ENCODE measurements at places on chromosomes 2 and 18.

DNA sequence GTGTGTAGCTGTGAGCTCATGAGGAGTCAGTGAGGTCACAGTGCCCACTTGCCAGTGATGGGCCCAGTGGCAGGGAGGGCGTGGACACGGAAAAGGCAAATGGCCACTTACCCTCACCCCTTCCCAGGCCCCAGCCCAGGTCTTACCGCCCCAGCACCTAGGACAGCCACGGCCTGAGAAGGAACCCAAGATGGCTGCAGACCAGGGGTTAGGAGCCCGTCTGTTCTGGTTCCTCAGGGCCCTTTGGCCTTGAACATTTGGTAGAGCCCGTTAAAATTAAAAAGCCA lies 74.1 kb downstream of the EMX1 start:
- no peak for DNase-seq

GRCh38 chr2:7927691-7928090 lies 754.2 kb upstream of the ID2 start:
- no peak for DNase-seq

DNA sequence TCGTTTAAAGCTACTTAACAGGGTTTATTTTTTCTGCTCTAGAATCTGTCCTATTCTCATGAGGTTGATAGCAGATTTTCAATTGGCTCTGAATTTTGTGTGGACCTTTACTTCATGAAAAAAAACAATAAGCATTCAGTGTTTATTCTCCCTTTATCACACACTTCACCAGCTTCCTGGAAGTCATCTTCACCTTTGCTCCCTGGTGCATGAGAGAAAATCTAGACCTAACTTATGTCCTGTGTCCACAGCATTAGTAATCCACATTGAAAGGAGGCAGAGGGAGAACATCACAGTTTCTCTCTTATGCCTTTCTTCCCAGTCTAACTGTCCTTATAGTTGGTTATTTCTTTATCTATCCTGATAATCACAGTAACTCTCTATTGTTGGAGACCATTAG lies 316.1 kb downstream of the PTH2R start:
- DNase-seq: no peak

DNA sequence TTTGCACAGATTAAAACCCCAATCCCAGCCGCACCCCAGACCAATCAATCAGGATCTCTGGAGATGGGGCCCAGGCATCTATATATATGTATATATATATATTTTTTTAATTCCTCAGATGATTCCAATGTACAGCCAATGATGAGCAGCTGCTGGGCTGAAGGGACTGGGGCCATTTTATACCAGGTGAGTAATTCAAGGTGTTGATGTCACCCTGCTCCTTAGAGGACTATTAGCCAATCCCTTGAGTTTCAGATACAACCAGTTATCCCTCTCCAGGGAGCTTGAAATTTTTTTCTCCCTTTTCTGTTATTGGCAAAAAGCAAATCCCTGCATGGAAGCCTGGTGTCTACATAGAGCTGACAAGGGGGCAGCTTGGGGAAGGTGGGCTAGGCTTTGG lies 59.8 kb downstream of the MCFD2 start:
- DNase-seq: no peak

- DNase-seq: no peak
These were observed 7.1 kb upstream of the ZFP36L2 start for GRCh38 chr2:43233218-43234212.

DNA sequence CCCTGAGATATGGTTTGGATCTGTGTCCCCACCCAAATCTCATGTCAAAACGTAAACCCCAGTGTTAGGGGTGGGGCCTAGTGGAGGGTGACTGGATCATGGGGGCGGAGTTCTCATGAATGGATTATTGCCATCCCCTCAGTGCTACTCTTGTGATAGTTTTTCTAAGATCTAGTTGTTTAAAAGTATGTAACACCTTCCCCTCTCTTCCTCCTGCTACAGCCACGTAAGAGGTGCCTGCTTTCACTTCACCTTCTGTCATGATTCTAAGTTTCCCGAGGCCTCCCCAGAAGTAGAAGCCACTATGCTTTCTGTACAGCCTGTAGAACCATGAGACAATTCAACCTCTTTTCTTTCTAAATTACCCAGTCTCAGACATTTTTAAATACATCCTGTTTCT lies 16.9 kb downstream of the PUM2 start:
- DNase-seq: no peak

- DNase-seq: no peak
These were observed 1.0 kb downstream of the SPHKAP start for GRCh38 chr2:228180181-228181097.

GRCh38 chr2:191615596-191615995 lies 62.3 kb upstream of the NABP1 start:
- no peak for DNase-seq

DNA sequence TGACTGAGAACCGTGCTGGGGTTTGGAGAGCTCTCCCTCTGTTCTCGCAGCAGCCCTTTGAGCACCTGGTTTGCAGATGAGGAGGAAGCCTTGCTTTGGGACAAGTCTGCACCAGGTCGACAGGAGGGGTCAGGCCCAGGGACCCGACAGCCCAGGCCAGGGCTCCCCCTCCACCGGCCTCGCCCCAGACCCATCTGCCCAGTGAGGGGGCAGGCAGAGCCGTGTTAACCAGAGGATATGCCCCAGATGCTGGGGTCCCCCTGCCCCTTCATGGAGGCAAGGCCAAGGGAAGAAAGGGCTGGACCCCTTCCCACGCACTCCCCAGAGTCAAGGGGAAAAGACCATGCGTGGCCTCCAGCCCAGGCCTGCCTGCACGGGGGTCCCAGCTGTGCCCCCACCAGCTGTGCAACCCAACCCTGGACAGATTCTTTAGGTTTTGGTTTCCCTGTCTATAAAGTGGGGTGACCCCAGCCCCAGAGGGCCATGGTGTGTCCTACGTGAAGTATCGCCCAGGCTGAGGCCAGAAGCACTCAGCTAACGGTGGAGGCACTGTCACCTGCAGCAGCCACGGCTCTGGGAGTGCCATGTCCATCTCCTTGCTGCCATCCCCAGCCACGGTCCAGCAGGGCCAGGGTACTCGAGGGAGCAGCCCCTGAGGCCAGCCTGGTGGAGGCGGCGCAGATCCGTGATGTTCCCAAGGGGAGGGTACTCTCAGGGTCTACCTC lies 4.8 kb upstream of the SNED1 start:
- DNase-seq: no peak

DNA sequence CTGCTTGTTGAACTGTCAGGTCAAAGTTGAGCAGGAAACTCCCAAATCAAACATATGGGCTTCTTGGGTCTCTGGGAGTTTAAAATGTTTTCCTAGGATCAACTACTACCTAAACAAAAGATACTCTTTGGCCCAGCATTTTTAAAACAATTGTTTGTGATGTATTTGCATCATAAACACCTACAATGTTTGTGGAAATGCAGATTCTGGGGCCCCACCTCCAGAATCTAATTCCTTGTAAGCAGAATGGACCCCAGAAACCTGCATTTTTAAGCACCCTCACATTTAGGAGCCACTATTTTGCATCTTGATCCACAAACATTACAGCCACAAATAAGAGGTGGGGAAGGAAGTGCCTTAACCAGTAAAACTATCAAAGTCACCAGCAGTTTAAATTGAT lies 104.1 kb downstream of the TMEM131 start:
- DNase-seq: no peak

- DNase-seq: no peak
These were observed 21.4 kb downstream of the KIF3C start for GRCh38 chr2:25960920-25961319.

DNA sequence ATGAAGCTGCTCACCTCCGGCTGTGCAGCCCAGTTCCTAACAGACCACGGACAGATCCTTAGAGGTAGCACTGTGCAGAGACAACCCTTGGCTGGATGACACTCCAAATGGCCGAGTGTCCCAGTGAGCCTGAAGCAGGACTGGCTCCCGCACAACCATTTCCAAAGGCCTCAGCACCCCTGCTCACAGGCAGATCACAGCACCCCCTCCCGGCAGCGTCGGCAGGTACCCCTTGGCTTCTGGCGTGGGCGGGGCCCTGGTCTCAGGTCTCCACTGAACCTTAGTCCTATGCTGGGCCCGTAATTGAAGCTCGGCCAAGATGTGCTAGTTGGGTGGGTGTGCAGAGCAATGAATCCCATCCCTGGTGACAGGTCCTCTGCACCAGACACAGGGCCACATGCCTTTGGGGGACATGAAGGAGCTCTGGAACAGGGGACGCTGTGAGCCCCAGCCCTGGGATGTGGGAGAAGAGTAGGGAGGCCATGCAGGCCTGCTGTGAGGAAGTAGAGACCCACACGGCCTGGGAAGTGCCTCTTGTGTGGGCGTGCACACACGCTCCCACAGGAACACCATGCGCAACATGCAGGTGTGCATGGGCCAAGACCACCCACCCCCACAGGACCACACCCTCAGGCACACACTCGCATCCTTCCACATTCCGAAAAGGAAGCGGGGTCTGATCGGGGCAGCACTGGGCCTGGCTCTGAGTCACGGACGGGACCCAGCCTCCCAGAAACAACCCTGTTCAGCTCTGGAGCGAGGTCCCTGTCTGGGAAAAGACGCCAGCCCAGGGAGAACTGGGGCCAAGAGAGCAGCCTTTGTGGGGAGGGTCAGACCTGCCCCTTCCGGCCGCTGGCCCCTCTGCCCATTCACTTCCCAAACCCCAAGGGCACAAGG lies 2.8 kb downstream of the DUSP2 start:
- DNase-seq: peak; percentile 35

GRCh38 chr18:8991155-8991554 lies 111.3 kb upstream of the NDUFV2 start:
- DNase-seq: no peak
